Osteocyte (in vitro differentiated cells): ENCODE measurements at places on chromosomes 7 and 10. TPM values are rescaled to one million over a fixed set of nuclear protein-coding genes. Genes with fewer than 3 reads are reported as not detected.
A peak's percentile ranks its signal among the peaks of the same experiment; 100 is the strongest.

Gene IDI2
- total RNA-seq: not detected in 2 replicates

DNA sequence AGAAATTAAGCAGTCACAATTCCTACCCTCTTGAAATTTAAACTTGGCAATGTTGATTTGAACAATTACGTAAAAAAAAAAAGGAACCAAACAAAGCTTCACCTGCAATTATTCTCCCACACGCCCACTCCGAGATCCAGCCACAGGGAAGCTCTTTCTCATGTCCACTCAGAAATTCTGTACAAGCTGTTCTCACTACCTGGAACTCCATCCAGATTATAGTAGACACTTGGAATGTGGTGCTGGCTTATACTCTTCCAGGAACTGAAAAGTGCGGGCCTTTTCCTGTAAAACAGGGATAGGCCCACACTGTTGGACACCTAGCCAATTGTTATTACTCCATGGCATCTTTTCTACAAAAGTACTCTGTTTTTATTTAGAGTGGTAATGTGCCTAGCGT, 20.3 kb upstream of the TOMM7 start:
- peak; percentile 8 for DNase-seq

DNA sequence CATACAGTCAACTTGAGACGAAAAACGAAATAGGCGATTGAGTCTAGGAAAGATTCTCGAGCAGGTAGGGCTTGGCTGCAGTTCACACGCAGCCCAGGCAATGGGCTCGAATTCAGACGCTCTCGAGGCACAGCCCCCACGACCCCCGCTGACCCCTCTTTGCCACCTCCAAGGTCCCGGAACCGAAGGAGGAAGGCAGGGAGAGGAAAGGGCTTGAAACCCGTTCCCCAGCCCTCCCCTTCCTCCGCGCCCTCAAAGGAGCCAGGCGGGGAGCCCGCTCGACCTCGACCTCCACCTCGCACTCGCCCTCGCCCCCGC, 441 bp downstream of the CCDC186 start:
- no peak for DNase-seq

GRCh38 chr10:54441275-54441674, 359.8 kb downstream of the PCDH15 start:
- DNase-seq: no peak

GRCh38 chr7:29996321-29996720, 6.7 kb upstream of the SCRN1 start:
- DNase-seq: no peak

Gene CNNM2
- total RNA-seq: 11.7 and 15.1 TPM in 2 replicates
